ENCODE measurements at places on chromosomes 5 and 9.

GRCh38 chr5:133642153-133642722, 29.9 kb upstream of the FSTL4 start:
- DNase-seq = no peak

DNA sequence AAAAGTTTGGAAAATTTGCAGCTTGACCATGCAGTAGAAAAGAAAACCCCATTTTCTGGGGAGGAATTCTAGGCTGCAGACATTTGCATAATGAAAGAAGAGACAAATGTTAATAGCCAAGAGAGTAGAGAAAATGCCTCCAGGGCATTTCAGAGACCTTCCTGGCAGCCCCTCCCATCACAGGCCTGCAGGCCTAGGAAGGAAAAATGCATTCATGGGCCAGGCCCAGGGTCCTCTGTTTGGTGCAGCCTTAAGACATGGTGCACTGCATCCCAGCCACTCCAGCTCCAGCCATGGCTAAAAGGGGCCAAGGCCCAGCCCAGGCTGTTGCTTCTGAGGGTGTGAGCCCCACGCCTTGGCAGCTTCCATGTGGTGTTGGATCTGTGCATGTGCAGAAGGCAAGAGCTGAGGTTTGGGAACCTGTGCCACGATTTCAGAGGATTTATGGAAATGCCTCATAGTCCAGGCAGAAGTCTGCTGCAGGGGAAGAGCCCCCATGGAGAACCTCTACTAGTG, 75.0 kb upstream of the OR13F1 start:
- no peak for DNase-seq

DNA sequence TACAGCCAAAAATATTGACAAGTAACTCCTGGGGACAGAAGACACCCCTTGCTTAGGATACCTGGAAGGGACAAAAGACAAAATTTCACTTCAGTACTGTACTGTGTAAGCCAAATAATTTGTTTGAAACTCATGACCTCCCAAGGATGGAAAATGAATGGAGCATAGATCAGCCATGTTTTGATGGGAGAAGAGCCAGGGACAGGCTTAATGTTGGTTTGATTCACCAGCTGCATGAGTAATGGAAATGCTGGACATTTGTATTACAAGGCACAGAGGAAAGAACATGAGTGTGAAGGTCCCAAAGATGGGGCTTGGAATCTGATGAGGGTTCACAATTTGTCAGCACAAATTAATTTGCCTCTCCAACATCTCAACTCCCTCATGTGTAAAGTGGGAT, 122.8 kb downstream of the ENC1 start:
- DNase-seq = no peak

GRCh38 chr5:76415855-76416254, 12.8 kb downstream of the IQGAP2 start:
- no peak for DNase-seq

DNA sequence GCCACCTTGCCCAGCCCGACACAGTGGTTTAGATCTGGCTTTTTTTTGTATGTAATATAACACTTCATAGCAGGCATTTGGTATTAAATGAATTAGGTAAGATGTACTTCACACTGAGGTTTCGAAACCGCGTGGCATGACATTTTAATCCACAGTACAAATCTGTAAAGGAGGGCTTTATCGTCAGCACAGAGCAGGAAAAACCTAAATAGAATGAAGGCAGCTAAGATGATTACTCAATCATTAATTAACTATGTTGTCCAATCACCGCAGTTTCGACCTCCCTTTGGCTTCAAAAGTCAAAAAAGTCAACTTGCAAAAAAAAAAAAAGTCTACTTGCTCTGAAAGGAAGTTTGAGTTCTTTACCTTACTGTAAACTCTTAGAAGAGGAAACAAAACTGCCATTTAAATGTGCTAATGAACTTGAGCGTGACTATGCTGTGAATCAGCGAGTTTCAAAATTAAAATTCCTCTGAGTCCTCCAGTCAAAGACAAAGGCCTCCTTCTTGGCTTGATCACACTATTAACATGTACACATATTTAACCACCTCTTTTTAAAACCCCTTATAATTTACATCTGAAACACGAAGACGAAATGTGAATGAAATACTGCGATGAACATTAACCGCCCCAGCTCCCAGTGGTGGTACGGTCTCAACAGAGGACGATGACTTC, 698 bp upstream of the SEC24A start:
- DNase-seq = no peak

GRCh38 chr5:101482931-101483330, 579.8 kb upstream of the ST8SIA4 start:
- DNase-seq = no peak

GRCh38 chr5:79743846-79744605, 54.4 kb downstream of the CMYA5 start:
- DNase-seq = no peak

DNA sequence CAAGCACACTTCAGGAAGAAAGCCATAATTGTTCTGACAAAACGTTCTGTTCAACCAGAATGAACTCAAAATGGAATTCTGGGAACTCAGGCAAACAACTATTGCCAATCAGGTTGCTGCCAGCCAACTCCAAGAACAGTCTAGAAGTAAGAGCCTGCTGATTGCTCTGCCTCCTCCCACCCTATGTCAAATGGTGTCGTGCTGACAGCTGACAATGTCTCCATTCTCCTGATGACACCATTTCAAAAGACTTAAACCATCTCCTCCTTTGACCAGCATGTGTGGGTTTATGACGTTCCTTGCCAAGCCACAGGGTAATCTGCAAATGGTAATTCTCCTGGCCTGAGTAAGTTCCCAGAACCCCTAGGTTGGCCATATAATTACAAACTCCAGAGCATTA, 21.9 kb upstream of the PLIN2 start:
- DNase-seq = no peak

DNA sequence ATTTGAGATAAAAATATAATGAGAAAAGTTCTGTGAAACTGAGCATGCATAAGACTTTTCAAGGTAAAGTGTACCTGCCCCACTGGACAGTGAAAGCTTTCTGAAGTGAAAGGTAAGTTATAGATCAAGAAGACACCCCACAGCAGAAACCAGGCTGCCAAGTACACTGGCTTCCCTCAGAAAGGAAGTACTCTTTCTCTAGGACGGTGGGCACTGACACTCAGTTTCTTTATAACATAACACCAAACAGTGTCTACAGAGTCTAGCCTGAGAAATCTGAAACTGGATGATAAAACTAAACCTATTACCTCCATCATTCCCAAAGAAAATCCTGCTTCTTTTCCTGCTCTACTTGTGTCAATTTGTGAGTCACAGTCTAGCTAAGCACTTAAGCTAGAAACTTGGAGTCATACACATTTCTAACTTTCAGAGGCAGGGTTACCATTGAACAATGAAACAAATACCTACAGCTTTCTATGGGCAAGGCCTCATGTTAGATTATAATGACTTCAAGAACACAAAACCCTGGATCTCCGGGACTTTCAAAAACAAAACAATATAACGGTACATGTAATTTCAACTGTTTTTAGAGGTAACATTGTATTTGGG, 136.7 kb downstream of the CPLANE1 start:
- no peak for DNase-seq

GRCh38 chr9:91417602-91418214, 5.9 kb downstream of the NFIL3 start:
- no peak for DNase-seq

DNA sequence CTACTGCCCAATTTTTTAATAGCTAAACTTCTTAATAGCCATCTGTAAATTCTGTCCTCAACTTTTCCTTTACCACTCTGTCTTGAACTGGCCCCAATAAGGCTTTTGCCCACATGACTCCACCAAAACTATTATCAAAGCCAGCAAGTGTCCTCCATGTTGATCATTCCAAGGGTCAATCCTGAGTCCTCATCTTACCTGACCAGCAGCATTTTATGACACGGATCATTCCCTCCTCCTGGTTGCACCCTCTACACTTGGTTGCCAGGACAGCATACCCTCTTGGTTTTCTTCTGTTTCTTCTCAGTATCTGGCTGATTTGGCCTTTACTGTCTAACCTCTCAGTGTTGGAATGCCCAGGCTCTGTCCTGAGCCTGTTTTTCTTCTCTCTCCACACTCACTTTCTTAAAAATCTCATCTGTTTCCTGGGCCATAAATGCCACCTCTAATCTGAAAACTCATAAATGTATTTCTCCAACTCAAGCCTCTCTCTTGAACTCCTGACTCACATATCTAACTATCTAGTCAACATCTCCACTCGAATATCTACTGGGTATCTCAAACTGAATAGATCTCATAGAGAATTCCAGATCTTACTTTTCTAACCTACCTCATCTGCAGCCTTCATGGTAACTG, 40.0 kb upstream of the CDC42SE2 start:
- DNase-seq = no peak

DNA sequence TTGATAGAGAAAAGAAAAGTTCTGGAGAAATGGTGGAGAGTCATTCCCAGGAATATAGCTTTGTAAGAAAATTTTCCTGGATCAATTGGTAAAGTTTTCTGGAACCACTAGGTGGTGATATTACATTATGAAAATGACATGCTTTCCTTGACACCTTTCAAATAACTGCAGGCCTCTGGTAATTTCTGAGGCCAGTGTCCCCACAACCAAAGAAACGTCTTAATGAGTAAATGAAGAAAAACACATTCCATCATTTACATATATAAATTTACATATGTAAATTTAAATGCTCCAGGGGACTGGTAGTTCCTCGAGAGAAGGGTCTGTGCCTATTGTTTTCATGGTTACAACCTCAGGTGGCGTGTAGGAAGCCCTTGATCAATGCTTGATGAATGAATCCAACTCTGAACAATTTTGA, 17.2 kb upstream of the RGS3 start:
- no peak for DNase-seq

DNA sequence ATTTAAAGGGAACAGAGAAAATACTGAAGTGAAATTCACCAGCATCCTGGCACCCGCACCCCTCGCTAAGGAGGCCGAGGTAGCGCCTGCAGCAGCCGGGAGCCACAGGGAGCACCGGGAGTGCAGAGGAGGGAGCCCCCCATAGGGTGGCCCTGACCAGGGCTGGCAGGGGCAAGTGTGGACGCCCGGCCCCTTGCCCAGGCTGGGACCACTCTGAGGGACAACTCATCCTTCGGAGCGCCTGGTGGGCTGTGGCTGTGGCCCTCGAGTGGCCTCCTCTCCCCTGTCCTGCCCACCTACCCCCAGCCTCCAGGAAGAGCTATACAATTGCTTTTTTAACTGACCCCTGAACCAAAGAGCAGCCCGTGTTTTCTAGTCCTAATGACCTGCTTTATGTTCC, 47.0 kb downstream of the PLEKHG4B start:
- DNase-seq = no peak

DNA sequence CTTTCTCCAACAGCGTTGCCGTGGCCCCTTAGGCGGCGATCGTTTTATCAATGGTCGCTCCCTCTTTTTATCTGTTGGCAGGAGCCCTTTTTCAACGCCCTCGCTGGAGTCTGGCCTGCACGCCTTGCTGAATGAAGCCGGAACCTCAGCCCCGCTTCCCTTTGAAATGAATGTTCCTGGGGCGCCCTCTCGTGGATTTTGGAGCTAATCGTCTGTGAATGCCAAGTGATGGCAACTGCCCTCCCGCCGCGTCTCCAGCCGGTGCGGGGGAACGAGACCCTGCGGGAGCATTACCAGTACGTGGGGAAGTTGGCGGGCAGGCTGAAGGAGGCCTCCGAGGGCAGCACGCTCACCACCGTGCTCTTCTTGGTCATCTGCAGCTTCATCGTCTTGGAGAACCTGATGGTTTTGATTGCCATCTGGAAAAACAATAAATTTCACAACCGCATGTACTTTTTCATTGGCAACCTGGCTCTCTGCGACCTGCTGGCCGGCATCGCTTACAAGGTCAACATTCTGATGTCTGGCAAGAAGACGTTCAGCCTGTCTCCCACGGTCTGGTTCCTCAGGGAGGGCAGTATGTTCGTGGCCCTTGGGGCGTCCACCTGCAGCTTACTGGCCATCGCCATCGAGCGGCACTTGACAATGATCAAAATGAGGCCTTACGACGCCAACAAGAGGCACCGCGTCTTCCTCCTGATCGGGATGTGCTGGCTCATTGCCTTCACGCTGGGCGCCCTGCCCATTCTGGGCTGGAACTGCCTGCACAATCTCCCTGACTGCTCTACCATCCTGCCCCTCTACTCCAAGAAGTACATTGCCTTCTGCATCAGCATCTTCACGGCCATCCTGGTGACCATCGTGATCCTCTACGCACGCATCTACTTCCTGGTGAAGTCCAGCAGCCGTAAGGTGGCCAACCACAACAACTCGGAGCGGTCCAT, 10.0 kb downstream of the S1PR3 start:
- peak; percentile 94 for DNase-seq

- DNase-seq = no peak
Observed at GRCh38 chr9:132069046-132069898, 10.4 kb downstream of the MED27 start.

DNA sequence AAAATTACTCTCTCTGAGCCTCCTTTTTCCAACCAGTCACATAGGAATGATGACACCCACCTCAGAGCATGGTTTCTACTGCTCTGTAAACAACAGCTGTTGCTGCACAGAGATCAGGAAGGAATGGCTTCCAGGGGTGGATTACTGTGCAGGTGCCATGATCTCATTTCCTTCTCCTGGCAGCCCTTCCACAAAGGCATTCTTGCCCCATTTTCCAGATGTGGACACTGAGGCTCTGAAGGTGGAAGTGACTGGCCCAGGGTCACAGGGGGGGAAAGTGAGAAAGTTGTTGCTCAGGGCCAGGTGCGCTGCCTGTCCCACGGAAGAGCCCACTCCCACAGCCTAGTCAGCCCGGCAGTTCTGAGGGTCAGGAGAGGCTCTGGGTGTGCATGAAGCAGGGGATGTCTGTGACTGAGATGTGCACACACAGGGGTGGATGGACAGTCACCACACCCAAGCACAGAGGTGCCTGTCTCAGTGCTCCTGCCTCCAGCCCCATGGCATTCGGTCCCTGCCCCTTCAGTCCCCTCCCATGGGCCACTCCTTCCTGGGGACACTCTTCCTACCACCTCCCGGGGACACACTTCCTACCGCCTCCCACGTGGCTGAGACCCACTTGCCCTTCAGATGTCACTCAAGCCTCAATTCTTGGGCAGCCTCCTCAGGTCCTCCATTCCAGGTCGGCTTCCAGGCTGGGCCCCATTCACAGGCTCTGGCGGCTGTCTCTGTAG, 17.0 kb downstream of the FGFR4 start:
- DNase-seq = no peak

GRCh38 chr5:120435129-120435528, 29.0 kb upstream of the PRR16 start:
- no peak for DNase-seq
